ENCODE measurements at places on chromosomes 11 and 22.
A peak's percentile ranks its signal among the peaks of the same experiment; 100 is the strongest.

- no peaks in the 10 kb centered on the region for H3K27me3 ChIP-seq
- DNase-seq, result no peak
- no peak overlapping the region for H3K4me3 ChIP-seq
- H3K4me1 ChIP-seq, result no peaks in the 10 kb centered on the region
Measured at GRCh38 chr11:93031386-93031785, 61.9 kb downstream of the MTNR1B start.

DNA sequence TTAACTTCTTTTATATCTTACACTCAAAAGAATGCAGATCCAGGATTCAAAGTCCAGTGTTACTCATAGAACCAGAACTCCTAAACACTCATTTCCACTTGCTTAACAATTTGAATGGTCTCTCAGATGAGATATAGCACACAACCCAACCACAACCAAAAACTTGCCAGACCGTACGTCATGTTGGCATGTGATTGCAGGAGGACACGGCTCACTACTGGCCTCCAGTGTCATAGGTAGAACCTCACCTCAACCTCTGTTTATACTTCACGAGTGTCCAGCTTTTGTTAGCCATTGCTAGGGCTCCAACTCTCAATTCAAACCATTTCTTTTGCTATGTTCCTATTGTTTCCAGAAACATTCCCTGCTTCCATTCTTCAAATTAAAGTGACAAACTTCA lies 58.5 kb upstream of the PDGFD start:
- no peaks in the 10 kb centered on the region for H3K27me3 ChIP-seq
- no peaks in the 10 kb centered on the region for H3K4me1 ChIP-seq
- H3K4me3 ChIP-seq, result no peak overlapping the region
- H3K36me3 ChIP-seq, result no peaks in the 10 kb centered on the region
- DNase-seq, result no peak

GRCh38 chr11:101434026-101434643 lies 149.7 kb downstream of the TRPC6 start:
- DNase-seq, result no peak
- peaks cover 3% of the 10 kb centered on the region for H3K4me1 ChIP-seq
- H3K27ac ChIP-seq, result no peak overlapping the region

GRCh38 chr11:122107045-122107444 lies 9.0 kb downstream of the BLID start:
- H3K27ac ChIP-seq, result no peak overlapping the region
- no peaks in the 10 kb centered on the region for H3K4me1 ChIP-seq
- no peak overlapping the region for H3K4me3 ChIP-seq

DNA sequence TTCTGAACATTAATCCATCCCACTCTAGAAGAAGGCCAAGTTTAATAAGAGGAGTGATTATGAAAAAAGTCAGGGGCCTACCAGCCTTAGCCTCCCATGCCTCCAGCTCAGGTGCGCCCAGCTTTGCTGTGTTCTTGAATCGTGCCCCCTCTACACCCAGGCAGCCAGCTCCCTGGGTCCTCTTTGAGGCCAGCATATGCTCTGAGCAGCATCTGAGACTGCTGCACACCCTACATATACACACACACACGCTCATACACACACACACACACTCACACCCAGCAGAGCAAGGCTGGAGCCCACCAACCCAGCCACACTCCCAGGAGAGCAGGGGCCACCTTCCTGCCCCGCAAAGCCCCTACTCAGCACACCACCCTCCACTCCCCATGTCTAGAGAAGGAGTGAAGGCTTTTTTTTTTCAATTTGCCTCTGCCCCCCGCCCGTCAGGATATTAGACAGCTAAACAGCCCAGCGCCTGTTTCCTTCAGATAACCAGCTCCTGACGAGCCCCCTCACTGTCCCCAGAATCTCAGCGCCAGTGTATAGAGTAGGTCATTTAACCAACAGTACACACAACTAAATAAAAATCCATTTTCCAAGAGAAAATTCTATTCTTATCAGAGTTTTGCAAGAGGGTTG lies 121.6 kb downstream of the BUD13 start:
- no peak overlapping the region for H3K4me3 ChIP-seq
- no peak for DNase-seq
- peaks cover 3% of the 10 kb centered on the region for H3K27me3 ChIP-seq
- H3K27ac ChIP-seq, result no peak overlapping the region
- no peaks in the 10 kb centered on the region for H3K4me1 ChIP-seq

GRCh38 chr11:24808173-24808572 lies 311.3 kb downstream of the LUZP2 start:
- H3K4me3 ChIP-seq, result no peak overlapping the region
- H3K36me3 ChIP-seq, result no peaks in the 10 kb centered on the region
- DNase-seq, result no peak
- no peaks in the 10 kb centered on the region for H3K27me3 ChIP-seq
- H3K27ac ChIP-seq, result no peak overlapping the region
- H3K4me1 ChIP-seq, result no peaks in the 10 kb centered on the region

- H3K27me3 ChIP-seq, result no peaks in the 10 kb centered on the region
- no peak overlapping the region for H3K4me3 ChIP-seq
- no peaks in the 10 kb centered on the region for H3K4me1 ChIP-seq
- no peak for DNase-seq
- H3K36me3 ChIP-seq, result no peaks in the 10 kb centered on the region
- no peak overlapping the region for H3K27ac ChIP-seq
Measured at GRCh38 chr11:26011474-26011873, 320.5 kb upstream of the ANO3 start.

DNA sequence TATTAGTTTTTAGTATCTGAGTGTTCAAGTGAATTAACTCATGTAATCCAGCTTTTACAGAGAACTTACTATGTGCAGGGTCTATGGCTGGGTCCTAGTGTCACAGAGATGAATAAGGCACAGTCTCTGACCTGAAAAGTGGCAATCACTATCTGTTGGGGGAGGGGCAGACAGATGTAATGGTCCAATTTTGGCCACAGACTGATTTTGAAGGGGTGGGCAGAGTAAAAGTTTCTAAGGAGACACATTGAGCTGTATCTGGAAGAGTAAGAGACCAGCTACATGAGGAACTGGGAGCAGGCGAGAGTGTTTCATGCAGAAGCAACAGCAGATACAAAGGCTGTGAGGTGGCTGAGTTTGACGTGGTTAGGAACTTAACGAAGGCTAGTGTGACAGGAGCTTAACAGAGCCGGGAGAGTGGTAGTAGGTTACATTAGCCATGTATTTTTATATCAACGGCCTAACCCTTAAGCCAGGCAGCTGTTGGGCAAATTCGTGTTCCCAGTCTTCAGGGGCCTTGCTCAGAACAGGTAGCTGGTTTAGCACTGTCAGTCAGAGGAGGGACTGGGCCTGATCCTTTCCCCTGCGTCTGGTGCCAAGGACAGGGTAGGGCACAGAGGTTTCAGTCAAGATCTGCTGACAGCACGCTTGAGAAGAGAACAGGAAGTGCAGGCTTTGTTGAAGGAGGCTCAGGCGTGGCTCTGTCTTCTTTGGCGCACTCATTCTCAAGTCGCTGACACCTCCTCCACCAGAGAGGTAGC lies 1.4 kb upstream of the STIM1 start:
- peak overlapping the region; percentile 86 for H3K4me3 ChIP-seq
- no peaks in the 10 kb centered on the region for H3K27me3 ChIP-seq
- H3K27ac ChIP-seq, result peak overlapping the region; percentile 99
- peaks cover 20% of the 10 kb centered on the region for H3K36me3 ChIP-seq
- DNase-seq, result peak; percentile 84

All from activated CD4-positive, alpha-beta T cell treated with anti-CD3 and anti-CD28 coated beads, Interleukin-2, amount 10 ng/mL, durations not matched to agents 7 days and 5 days (primary cell).